SJSA1 (cell line): ENCODE measurements at places on chromosomes 4 and X. TPM values are rescaled to one million over a fixed set of nuclear protein-coding genes. Genes with fewer than 3 reads are reported as not detected.

- no peak for DNase-seq
Observed at GRCh38 chrX:73563738-73564068, 706 bp downstream of the CHIC1 start.

DNA sequence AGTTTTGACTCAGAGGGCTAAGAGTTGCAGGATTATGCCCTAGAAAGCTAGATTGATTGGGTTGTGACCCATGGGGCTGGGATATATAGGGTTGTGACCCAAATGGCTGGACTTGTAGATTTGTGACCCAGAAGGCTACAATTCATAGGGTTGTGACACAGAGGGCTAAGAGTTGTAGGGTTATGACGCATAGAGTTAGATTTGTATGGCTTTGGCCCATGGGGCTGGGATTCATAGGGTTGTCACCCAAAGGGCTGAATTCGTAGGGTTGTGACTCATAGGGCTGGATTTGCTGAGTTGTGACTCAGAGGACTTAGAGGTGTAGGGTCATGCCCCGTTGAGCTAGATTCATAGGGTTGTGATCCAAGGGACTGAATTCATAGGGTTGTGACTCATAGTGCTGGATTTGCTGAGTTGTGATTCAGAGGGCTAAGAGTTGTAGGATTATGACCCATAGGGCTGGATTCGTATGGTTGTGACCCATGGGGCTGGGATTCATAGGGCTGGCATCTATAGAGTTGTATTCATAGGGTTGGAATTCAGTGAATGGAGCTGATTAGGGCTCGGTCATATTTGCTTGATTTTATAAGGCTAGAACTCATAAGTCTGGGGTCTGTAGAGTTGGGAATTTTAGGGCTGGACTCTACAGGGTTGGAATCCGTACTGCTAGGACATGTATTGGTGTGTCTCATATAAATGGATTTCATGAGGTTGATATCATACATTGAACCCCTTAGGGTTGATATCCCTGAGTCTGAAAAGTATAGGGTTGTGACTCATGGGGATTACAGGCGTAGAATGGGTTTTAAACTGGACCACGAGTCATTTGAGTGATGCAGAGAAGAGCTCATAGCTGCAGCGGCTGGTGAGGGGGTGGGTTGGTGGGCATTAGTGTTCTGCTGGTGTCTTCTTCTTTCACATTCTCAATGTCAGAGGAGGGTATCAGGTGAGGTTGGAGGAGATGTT, 125.7 kb downstream of the CRLF2 start:
- peak; percentile 2 for DNase-seq

DNA sequence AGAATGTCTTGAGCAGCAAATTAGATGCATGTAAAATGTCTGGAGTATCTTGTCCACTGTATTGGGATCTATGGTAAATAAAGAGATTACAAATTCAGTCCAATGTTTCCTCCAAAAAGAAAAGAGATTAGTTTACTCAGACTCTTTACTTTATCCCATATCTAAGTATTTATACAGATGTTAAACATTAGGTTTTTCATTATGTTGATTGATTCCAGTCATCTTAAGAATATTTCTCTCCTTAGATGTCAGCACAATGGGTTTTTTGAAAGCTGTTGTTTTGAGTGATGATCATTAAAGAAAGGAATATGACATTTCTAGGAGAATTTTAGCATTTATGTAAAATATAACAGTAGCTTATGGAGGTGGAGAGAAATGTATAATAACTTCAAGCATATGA, 938.9 kb downstream of the C4orf33 start:
- DNase-seq, result no peak

- DNase-seq, result no peak
Observed at GRCh38 chr4:40550196-40550595, 79.5 kb downstream of the RBM47 start.

P2RY4 gene
- not detected in 2 replicates for total RNA-seq
